ENCODE measurements at places on chromosomes 7 and 10. TPM values are rescaled to one million over a fixed set of nuclear protein-coding genes. Genes with fewer than 3 reads are reported as not detected.

- no peak for DNase-seq
Observed at GRCh38 chr7:10756981-10757380, 216.7 kb upstream of the PHF14 start.

GRCh38 chr10:13659887-13660550, 73.3 kb downstream of the PRPF18 start:
- DNase-seq: peak; percentile 59

- no peak for DNase-seq
Observed at GRCh38 chr10:15311569-15312280, 59.4 kb downstream of the FAM171A1 start.

DNA sequence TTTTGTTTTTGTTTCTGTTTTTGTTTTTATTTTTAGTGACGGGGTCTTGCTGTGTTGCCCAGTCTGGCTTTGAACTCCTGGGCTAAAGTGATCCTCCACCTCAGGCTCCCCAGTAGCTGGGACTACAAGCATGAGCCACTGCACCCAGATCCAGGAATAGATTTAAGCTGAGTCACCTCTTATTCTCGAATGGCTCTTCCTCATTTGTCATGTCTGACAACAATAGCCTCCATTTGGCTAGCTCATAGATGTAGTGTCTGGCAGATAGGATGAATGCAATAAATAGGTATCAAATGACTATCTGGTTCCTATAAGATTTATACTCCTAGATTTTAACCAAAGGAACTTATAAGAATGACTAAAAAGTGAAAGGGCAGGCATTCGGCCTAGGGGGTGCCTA, 172.9 kb downstream of the TMEM26 start:
- DNase-seq: no peak

- DNase-seq: no peak
Observed at GRCh38 chr10:3451516-3452172, 279.1 kb upstream of the PITRM1 start.

DNA sequence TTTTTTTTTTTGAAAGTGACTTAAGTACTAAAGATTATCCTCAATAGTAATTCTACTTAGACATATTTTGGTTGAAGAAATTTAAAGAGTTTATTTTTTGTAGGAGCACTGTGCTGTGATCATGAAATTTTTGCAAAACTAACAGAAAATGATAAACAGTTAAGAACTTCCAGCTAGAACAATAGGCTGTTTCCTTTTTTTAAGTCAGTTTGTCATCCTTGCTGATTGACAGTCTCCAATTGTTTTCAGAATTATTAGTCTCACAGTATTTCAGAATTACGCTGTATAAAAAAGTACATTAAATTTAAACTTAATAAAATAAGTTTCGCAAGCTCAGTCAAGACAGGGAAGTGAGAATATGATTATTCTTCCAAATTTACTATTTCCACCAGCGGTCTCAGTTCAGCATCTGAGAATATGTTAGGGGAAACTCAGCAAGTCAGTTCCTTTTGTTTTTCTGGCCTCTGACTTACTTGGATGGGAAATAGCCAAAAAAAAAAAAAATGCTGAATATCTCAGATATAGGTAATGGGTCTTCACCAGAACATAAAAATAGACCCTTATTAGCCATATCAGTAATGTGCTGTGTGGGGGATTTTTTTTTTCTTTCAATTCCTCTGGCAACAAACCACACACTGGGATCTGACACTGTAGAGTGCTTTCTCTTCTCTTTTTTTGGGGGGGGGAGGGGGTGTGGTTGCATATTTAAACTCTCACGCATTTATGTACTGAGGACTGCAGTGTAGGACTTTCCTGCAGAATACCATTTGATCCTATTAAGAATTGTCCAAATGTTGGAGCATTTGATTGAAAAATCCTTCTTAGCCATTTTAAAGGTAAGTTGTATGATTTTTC, at the start of gene CD36:
Gene CD36, plus strand, starts transcription at position 732 of the 855 bp plus-strand sequence. CDS start 8,099 bp downstream, outside the sequence.
- peak; percentile 2 for DNase-seq

GRCh38 chr7:127807340-127807739, 155.3 kb downstream of the SND1 start:
- no peak for DNase-seq

DNA sequence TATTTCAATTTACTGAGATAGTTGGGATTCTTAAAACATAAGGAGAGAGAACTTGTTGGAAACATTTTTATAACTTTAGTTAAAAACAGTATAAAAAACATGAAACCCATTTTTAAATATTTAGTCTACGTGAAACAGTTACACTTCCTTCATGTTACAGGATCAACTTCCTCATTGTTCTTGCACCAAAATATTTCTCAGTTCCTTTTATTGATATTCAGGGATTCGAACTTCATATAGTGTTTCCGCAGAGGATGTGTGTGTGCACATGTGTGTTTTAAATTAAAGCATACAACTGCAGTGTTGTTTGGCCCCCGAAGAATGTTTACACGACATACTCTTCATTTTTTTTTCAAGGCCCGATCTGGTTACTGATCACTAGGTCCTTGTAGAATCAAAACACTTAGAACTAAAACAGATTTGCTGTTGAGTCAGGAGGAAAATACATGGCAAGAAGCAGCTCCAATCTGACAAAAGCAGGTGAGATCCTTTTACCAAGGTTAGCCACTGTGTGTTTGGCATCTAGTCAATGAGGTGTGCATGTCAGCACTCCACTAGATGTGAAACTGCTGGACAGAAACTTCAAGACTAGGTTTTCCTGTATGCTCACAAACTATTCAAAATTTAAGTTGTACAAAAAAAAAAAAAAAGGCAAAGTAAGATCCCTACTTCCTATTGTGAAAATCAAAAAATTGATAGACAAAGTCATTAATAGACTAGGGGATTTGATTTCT, 60.4 kb downstream of the INSYN2A start:
- no peak for DNase-seq

DNA sequence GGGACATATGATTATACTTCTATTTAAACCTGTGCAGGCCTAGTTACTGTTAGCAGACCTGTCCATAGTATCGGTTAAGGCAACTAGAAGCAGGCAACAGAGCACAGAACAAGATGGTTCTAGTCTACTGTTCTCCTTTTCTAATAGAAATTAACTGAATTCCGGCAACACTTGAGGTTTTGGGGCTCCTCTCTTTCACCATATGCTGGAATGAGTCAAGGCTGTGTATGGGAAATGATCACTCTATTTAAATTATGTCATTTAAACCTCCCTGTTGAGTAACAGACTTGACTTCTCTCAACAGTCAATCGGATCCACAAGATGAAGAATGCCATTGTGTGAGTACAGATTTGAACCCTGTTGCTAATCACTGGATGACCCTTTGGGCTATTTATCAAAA, 6.2 kb upstream of the OTUD1 start:
- no peak for DNase-seq

DNA sequence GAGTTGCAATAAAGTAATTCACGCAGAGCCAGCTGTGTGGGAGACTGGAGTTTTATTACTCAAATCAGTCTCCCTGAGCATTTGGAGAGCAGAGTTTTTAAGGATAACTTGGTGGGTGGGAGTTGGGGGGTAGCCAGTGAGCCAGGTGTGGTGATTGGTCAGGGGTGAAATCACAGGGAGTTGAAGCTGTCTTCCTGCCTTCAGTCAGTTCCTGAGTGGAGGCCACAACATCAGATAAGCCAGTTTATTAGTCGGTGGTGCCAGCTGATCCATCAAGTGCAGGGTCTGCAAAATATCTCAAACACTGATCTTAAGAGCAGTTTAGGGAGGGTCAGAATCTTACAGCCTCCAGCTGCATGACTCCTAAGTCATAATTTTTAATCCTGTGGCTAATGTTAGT, 3.3 kb upstream of the CYP51A1 start:
- no peak for DNase-seq

The SYNPO2L gene
- total RNA-seq: not detected

The ATE1 gene
- total RNA-seq: 30.4 TPM

The CXCL12 gene
- total RNA-seq: not detected
